ENCODE measurements at places on chromosomes 16 and 17.
A peak's percentile ranks its signal among the peaks of the same experiment; 100 is the strongest.

DNA sequence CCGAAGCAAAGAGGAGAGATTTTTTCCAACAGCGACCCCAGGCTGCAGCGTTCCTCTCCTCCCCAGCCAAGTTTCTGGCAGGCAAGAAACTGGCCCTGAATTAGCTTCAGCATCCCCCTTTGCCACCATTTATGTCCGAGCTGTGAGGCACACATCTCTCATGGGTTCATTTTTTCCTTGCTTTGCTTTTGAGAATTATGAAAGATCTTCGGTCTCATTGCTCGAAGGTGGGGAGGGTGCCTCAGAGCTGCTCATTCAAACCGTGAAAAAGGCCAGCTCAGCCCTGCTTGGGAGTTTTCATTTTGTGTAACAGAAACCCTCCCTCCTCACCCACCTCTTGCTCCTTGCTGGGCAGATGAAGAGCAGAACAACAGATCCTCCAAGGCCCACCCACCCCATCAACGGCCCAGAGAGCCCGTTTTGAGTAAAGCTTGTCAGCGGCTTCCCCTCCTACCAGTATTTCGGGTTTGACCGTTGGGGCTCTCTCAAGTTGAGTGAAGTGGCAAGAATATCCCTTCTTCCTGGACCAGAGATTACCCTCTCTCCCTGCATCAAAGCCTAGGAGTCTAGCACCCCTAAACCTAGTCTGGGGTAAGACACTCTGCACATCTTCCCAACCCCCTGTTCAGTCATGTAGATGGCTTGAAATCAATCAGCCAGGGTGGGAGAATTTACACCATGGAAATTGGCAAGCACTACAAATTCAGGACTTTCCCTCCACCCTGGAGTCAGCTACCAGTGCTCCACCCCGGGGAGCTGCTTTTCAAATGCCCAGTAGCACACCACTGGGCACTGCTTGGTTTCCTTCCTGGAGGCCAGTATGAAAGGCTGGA lies 1.8 kb downstream of the CCR7 start:
- no peak overlapping the region for H3K27ac ChIP-seq
- no peak for DNase-seq
- H3K27me3 ChIP-seq, result peaks cover 8% of the 10 kb centered on the region
- H3K36me3 ChIP-seq, result no peaks in the 10 kb centered on the region

GRCh38 chr17:4658478-4659305 lies 17.2 kb upstream of the ALOX15 start:
- H3K27ac ChIP-seq, result no peak overlapping the region
- H3K4me1 ChIP-seq, result peaks cover 3% of the 10 kb centered on the region
- H3K27me3 ChIP-seq, result no peaks in the 10 kb centered on the region
- no peak for DNase-seq
- no peaks in the 10 kb centered on the region for H3K36me3 ChIP-seq

- H3K27me3 ChIP-seq, result no peaks in the 10 kb centered on the region
- no peak overlapping the region for H3K4me3 ChIP-seq
- H3K27ac ChIP-seq, result no peak overlapping the region
- no peak for DNase-seq
These were observed 518.5 kb downstream of the CDH13 start for GRCh38 chr16:83145297-83145696.

GRCh38 chr16:11379420-11379819 lies 34.2 kb downstream of the RMI2 start:
- no peaks in the 10 kb centered on the region for H3K27me3 ChIP-seq
- no peaks in the 10 kb centered on the region for H3K4me1 ChIP-seq
- no peak overlapping the region for H3K27ac ChIP-seq

DNA sequence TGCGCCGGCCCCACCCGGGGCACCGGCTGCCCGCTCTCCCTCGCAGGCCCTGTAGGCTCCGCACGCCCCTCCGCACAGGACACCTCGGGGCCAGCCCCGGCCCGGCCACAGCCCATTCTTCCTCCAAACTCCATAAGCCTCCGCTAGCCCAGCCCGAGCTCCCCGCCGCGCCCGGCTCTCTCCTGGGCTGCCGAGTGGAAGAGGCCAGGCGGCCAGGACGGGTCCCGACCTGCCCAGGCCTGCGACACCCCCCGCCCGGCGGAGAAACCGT lies 397 bp downstream of the NCOR1 start:
- peaks cover 10% of the 10 kb centered on the region for H3K4me1 ChIP-seq
- no peaks in the 10 kb centered on the region for H3K36me3 ChIP-seq
- H3K4me3 ChIP-seq, result peak overlapping the region; percentile 78

- DNase-seq, result no peak
- no peak overlapping the region for H3K4me3 ChIP-seq
- no peaks in the 10 kb centered on the region for H3K36me3 ChIP-seq
- no peak overlapping the region for H3K27ac ChIP-seq
- no peaks in the 10 kb centered on the region for H3K4me1 ChIP-seq
These were observed 48.7 kb downstream of the CDH8 start for GRCh38 chr16:61987474-61988012.

DNA sequence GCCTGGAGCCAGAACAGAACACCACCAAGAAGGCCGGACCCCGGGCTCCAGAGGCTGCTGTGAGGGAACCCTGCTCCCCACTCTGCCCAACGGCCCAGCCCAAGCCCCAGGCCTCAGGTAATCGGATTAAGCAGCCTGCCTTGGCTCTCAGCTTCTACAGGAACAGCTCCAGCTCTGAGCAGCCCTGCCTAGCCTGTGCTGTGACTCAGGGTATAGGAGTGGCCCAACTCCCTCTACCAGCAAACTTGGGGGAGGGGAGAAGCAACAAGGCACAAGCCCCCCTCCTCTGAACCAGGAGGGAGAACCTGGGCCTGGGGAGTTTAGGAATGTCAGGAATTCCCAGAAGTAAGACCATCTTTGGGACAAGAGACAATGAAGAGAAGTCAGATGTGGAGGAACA lies 849 bp upstream of the SOX15 start:
- H3K36me3 ChIP-seq, result peaks cover 78% of the 10 kb centered on the region
- no peak overlapping the region for H3K4me3 ChIP-seq
- H3K27me3 ChIP-seq, result no peaks in the 10 kb centered on the region
- H3K4me1 ChIP-seq, result peaks cover 8% of the 10 kb centered on the region
- no peak overlapping the region for H3K27ac ChIP-seq

- H3K4me3 ChIP-seq, result no peak overlapping the region
- no peak overlapping the region for H3K27ac ChIP-seq
- no peak for DNase-seq
- H3K4me1 ChIP-seq, result peaks cover 5% of the 10 kb centered on the region
These were observed 22.4 kb downstream of the CPD start for GRCh38 chr17:30401097-30401496.

- no peak overlapping the region for H3K4me3 ChIP-seq
- peaks cover 4% of the 10 kb centered on the region for H3K4me1 ChIP-seq
- H3K27me3 ChIP-seq, result no peaks in the 10 kb centered on the region
- DNase-seq, result no peak
- no peaks in the 10 kb centered on the region for H3K36me3 ChIP-seq
These were observed 27.6 kb downstream of the CCDC40 start for GRCh38 chr17:80063830-80064585.

DNA sequence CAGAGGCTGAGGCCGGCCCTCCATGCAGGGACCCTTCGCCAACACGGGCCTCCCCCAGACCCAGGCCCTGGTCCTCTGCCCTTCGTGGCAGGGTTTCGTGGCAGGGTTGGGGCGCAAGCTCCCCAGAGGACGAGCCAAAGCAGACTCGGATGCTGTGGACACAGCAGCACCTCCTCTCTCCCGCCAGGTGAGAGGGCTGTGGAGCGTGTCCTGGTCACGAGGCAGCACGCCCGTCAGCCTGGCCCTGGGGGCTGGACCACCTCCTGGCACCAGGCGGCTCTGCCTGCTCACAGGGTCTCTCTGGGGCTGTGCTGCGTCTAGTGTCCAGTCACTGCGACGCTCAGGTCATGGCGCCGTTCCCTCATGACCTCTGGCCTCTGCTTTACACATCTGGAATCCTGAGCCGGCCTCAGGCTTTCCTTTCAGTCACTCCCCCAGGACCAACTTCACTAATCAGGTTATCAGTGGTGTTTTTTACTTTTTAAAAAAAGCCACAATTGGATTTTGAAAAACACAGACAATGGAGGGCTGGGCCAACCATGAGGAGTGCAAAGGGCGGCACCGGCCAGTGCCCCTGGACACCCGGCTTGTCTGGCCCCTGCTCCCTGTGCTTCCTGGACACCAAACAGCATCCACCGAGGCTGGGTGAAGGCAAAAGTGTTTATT lies 5.4 kb downstream of the NDUFAF8 start:
- H3K36me3 ChIP-seq, result peaks cover 23% of the 10 kb centered on the region
- no peak overlapping the region for H3K27ac ChIP-seq
- H3K4me1 ChIP-seq, result peaks cover 5% of the 10 kb centered on the region
- DNase-seq, result no peak
- H3K4me3 ChIP-seq, result no peak overlapping the region
- H3K27me3 ChIP-seq, result no peaks in the 10 kb centered on the region

- H3K36me3 ChIP-seq, result no peaks in the 10 kb centered on the region
- no peak overlapping the region for H3K27ac ChIP-seq
- H3K27me3 ChIP-seq, result no peaks in the 10 kb centered on the region
These were observed 25.1 kb upstream of the FOXJ1 start for GRCh38 chr17:76166168-76166567.

- H3K36me3 ChIP-seq, result no peaks in the 10 kb centered on the region
- DNase-seq, result no peak
- peaks cover 18% of the 10 kb centered on the region for H3K4me1 ChIP-seq
- H3K27me3 ChIP-seq, result no peaks in the 10 kb centered on the region
- H3K4me3 ChIP-seq, result peak overlapping the region; percentile 50
These were observed 653 bp downstream of the FANCA start for GRCh38 chr16:89815639-89816348.

DNA sequence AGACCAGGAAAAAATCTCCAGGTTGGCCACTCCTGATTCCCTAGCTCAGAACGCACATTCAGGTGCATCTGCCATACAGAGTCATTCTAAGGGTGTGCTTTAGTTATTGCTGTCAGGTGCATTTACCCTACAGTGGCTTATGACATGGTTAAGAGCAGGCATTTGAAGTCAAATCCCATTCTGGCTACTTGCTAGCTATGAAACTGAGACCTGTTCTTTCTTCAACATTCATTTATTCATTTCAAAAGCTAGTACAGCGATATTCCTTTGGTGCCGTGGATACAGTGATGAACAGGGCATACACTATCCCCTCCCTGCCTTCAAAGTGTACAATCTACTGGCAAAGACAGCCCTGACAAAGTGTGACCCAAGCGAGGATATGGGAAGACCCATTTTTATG lies 508.3 kb downstream of the NPIPA7 start:
- H3K4me1 ChIP-seq, result no peaks in the 10 kb centered on the region
- no peaks in the 10 kb centered on the region for H3K36me3 ChIP-seq
- no peak for DNase-seq
- no peak overlapping the region for H3K27ac ChIP-seq
- no peaks in the 10 kb centered on the region for H3K27me3 ChIP-seq
- H3K4me3 ChIP-seq, result no peak overlapping the region

GRCh38 chr16:84614968-84615813 lies 2.7 kb downstream of the COTL1 start:
- no peak overlapping the region for H3K4me3 ChIP-seq
- H3K27ac ChIP-seq, result no peak overlapping the region
- no peaks in the 10 kb centered on the region for H3K27me3 ChIP-seq
- no peak for DNase-seq
- H3K4me1 ChIP-seq, result peaks cover 16% of the 10 kb centered on the region
- peaks cover 3% of the 10 kb centered on the region for H3K36me3 ChIP-seq

DNA sequence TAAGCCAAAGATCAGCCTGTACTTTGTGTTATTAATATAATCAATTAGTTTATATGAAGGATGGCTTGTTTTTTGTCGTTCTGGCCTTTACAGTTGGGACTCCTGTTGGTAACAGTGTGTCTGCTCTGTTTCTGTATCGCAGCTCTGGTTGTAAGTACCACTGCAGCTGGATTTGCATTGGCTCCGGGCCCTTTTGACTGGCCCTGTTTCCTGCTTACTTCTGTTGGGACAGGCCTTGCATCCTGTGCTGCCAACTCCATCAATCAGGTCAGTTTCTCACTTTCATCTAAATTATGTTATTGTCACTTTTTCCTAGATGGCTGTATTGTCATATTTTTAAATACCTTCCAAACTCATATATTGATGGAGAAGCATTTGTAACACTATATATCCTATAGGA lies 32.7 kb downstream of the COX10 start:
- H3K4me1 ChIP-seq, result peaks cover 12% of the 10 kb centered on the region
- no peaks in the 10 kb centered on the region for H3K27me3 ChIP-seq
- no peak overlapping the region for H3K4me3 ChIP-seq
- no peak for DNase-seq
- no peak overlapping the region for H3K27ac ChIP-seq

- H3K36me3 ChIP-seq, result no peaks in the 10 kb centered on the region
- no peak overlapping the region for H3K4me3 ChIP-seq
These were observed 2.2 kb downstream of the CLDN9 start for GRCh38 chr16:3014971-3015370.

GRCh38 chr17:82283208-82283749 lies 9.8 kb upstream of the CSNK1D start:
- no peaks in the 10 kb centered on the region for H3K36me3 ChIP-seq
- no peaks in the 10 kb centered on the region for H3K27me3 ChIP-seq
- H3K27ac ChIP-seq, result no peak overlapping the region
- peaks cover 11% of the 10 kb centered on the region for H3K4me1 ChIP-seq
- peak; percentile 65 for DNase-seq
- H3K4me3 ChIP-seq, result no peak overlapping the region

DNA sequence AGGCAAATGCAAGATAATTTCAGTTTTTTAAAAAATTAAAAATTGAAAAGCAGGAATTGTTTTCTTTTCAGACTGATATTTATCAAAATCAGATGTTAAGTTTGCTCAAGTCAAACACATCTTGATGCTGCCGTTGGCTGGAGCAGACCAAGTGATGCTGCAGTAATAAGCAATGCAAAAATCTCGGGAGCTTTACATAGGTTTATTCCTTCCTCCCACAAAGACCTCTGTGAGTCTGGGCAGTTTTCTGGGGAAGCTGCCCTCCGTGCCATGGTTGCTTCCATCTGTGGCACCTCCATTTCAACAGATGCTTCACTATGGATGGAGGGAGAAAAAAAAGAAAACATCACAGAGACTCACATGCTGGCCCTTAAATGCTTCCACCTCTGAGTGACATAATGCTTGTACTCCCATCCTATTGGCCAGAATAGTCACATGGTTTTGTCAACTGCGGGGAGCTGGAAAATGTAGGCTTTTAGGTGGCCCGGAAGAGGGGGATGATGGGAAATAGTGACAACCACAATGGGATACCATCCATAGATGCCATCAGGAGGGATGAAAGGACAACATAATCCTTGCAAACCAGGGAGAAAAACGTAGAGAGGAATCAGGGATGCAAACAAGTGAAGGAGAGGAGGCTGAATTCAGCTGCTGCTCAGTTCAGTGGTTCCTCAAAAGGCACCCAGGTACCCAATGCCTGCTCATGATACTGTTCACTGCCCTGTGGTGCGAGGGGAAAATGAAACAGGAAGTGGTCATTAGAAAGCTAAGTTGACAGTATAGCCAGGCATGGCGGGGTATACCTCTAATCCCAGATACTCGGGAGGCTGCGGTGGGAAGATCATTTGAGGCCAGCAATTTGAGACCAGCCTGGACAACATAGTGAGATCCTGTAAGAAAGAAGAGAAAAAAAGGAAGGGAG lies 13.5 kb upstream of the ERCC4 start:
- no peak overlapping the region for H3K4me3 ChIP-seq
- no peaks in the 10 kb centered on the region for H3K36me3 ChIP-seq
- DNase-seq, result no peak
- H3K27ac ChIP-seq, result no peak overlapping the region

- no peaks in the 10 kb centered on the region for H3K27me3 ChIP-seq
- H3K4me1 ChIP-seq, result peaks cover 25% of the 10 kb centered on the region
- no peak for DNase-seq
- no peak overlapping the region for H3K4me3 ChIP-seq
- no peak overlapping the region for H3K27ac ChIP-seq
These were observed 136.1 kb downstream of the CLEC16A start for GRCh38 chr16:11080327-11080967.
